ENCODE measurements at places on chromosomes 12 and 14.

DNA sequence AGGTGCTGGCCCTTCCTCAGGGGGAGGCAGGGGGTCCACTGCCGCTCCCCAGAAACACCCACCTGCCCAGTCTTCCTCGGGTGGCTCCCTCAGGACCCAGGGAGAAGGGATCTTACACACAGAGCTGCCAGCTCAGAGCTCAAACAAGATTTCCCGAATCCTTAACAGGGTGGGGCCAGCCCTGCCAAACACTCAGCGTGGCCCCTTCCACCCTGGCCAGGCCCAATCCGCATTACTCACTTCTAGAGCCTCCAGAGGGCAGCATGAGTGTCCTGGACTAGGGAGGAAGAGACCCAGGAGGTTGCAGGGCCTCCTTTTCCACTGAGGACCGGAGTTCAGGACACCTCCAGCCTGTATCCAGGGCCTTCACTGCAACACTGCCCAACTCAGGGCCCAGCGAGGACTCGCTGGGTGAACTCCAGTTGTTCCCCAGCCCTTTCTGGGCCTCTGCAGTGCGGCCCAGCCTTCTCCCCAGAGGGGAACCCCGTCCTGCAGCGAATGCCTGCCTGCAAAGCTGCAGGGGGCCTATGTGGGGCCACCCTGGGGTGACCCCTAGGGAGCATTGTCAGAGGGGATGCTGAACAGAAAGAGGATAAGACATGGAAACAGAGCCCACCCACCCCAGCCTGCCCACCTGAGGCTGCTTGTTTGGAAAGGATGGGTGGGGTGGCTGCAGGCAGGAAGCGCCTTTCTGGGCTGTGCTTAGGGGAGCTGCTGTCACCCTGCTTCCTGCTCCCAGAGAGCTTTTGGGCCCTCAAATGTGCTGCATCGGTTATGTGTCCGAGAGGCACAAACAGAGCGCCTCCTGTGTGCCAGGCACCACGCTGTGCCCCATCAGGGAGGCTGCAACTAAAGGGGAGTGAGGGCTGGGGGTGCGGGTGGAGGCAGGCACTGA lies 43.8 kb downstream of the CCNK start:
- DNase-seq = no peak

GRCh38 chr14:56580221-56580711 lies 668 bp downstream of the TMEM260 start:
- no peak for DNase-seq

DNA sequence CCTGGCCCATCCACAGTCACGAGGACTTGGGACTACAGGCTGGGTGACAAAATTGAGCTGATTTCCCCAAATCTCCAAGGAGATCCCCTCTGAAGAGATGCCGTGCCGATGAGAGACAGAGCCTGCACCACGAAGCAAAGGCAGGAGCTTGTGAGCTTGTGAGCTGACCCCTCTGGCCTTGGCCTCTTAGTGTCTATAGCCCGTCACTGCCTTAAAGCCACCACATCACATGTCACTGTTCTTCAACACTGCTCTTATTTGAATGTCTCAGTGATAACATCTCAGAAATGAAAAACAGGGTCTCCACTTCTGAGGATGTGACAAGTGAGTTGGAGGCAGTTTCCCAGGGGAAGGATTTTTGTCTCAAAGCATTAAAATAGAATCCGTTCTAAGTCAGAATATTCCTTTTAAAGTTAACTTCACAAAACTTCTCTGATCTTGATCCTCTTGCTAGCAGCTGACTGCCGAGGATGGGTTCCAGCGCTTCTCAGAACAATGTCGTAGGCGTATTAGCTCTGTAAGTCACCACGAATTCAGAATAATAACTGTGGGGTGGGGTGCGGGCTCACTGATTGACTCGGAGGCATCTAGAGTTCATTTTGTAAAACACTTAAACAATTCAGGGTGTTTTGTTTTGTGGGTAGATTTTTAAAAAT lies 37.5 kb downstream of the CHST11 start:
- no peak for DNase-seq

- no peak for DNase-seq
These were observed 32.3 kb downstream of the DRAM1 start for GRCh38 chr12:101909646-101910045.

DNA sequence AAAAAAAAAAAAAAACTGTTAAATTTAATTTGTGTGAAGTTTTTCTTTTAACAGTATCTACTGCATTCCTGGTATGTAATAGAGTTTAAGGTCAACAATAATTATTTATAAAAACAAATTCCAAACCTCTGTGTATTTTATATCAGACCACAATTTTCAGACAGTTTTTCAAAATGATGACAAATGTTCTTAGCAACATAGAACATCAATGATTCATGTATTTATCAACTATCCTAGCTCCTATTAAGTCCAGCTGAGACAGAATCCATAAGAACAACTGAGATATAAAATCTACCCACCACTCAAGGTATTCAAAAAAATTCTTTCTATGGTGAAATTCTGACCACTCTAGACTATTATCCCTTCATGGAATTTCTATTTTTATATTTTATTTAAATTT lies 144.5 kb downstream of the EPS8 start:
- DNase-seq = no peak

DNA sequence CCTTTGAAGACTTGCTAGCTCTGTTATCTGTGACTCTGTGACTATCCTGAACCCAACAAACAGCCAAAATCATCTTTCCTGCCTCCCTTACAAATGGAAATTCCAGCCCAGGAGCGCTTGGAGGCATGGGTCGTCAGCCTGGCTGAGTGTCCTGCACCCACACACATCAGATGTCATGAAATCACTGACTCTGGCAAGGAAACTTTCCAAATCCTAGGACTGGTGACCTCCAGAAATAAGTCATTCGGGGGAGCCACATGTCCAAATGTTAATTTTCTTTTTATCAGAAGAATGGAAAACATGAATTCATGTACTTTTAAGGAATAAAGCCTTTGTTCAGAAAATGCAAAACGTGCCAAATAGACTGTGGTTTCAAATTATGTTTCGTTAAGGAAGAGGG lies 96.3 kb upstream of the EVL start:
- DNase-seq = no peak

DNA sequence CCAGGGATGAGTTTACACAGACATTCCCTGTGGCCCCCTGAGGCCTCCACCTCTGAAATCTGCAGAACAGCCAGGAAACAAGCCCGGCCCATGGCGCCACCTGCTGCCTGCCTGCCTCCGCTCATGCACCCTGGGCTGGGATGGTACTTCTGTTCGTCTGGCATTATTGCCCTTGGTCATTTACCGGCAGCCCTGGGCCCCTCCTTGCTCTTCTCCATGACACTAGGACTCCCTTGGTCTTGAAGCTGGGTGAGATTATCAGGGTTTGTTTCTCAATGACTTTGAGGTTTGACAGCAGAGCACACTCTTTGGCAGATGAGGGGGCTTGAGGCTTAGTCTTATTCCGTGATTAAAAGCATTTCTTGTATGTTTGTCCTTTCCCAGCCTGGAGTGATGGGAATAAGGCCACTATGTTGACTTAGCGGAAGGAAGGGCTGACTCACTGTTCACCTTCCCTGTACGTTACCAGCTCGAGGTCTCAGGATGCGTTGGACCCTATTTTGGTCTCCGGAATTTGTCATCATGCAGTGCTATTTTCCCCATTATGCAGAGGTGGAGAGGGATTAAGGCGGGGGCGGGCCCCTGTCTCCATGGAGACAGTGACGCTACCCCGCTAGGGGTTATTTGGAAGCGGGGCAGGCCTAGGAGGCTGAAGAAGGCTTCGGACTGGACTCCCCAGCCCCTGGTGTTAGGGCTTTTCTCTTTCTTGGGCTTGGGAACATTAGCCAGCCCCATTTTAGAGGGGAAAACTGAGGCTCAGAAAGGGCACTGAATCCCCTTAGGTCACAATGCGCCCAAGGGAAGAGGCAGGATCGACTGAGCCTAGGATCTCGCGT lies 706 bp upstream of the PEX5 start:
- peak; percentile 71 for DNase-seq

DNA sequence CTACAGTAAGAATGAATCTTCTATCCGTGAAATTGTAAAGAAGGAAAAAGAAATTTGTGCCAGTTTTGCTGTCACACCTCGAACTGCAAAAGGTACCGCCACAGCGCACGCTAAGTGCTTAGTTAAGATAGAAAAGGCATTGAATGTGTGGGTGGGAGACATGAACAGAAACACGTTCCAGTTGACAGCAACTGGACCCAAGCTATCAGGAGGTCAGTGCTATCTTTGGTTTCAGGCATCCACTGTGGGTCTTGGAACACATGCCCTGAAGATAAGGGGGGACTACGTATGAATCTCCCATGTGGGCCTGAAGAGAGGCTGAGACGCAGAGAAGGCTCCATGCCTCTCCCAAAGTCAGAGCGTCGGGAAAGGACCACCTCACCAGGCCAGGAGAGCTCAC lies 9.8 kb downstream of the IFFO1 start:
- no peak for DNase-seq

DNA sequence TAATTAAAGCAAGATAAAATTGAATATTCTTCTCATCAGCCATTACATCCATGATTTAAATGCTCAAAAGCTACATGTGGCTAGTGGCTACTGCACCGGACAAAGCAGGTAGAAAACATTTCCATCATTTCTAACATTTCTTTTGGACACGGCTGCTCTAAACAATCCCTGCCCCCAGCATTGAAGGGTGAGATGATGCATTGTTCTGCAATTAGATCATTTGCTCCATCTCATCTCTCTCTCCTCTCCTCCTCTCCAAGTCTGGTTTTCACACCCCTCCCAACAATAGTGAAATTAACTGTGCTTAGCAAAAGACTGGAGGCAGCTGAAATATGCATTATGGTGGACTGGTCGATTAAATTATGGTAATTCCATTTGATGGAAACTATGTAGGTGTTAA lies 288.5 kb downstream of the KSR2 start:
- no peak for DNase-seq

DNA sequence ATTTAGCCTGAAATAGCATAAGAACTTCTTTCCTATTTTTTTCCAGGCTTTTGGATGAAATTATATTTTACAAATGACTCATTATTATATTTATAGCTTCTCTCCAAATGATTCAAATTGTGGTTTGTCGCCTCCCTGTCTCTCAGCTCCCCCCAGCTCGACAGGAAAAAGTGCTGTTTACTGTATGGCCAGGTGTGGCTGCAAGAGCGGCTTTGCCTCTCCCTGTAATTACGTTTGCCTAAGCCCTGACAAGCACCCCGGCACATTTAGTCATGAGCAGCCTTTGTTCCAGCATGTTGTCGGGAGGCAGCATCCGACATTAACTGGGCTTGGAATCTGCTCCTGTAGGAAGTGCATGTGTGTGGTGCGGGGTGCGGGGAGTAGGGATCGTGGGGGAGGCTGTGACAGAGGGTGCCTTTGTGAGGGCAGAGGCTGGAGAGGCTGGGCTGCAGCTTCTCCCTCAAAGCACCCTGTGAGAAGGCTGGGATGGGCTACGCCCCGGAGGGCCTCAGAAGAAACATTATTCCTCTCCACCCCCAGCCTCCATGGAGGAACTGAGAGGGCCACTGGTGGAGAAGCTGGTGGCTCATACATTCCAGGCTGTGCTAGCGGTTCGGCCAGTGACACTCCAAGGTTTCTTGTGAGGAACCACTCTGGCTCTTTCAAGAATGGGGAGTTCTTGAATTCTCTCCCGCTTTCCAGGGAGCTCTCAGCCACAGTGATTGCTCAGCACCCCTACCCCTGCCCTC lies 42.1 kb upstream of the CTDSP2 start:
- DNase-seq = no peak

DNA sequence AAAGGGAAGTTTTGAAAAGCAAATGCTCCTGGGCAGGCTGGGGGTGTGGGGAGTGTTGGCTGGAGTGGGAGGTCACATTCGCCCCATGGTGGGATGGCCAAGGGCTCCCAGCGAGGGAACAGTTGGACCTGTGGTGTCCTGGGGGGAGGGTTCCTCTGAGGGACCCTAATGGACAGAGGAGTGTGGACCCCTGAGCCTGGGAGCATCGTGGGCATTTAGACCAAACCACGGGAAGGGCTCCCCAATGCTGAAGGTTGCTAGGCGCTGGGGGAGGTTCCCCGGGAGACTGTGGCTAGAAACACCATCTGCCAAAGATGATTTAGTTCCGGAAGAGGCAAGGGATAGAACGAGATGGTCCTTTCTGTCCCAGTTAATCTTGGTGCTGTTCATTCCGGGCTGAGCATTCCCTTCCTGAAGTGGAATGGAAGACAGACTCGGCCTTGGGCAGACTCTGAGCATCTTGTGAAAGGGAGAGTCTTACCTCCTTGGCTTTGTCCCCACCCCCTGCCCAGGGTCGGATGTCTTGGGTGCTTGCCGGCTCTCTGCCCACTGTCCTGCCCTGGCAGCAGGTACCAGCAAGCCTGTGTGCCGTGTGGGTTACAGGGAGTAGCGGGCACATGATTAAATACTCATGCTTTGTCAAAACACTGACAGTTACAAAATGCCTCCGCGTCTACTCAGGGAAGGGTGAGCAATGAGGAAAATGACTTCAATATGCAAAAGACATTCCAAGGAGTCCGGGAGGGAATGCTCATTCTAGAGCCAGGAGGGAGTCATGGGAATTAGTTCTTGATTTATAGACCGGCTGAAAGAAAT lies 215.9 kb downstream of the CACNA1C start:
- DNase-seq = no peak

DNA sequence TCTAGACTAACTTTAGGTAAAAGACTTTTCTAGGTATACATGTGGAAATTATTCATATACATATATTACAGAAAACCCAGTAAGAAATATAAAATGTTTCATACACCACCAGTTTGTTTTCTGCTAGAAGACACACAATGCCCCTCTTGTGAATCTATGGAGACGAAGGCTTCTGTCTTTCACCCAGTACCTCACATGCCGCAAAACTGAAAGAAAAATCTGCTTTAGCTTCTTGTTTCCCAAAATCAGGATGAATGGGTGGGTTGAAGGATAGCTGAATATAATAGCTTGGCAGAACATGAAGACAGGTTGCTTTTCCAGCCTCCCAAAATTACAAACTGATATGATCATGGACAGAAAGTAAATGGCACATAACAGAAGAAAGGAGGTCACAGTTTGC lies 1.3 kb downstream of the TAS2R30 start:
- DNase-seq = no peak

GRCh38 chr14:105601360-105602242 lies 75.2 kb downstream of the TMEM121 start:
- DNase-seq = no peak

GRCh38 chr14:84095681-84096080 lies 1434.3 kb upstream of the FLRT2 start:
- DNase-seq = no peak

DNA sequence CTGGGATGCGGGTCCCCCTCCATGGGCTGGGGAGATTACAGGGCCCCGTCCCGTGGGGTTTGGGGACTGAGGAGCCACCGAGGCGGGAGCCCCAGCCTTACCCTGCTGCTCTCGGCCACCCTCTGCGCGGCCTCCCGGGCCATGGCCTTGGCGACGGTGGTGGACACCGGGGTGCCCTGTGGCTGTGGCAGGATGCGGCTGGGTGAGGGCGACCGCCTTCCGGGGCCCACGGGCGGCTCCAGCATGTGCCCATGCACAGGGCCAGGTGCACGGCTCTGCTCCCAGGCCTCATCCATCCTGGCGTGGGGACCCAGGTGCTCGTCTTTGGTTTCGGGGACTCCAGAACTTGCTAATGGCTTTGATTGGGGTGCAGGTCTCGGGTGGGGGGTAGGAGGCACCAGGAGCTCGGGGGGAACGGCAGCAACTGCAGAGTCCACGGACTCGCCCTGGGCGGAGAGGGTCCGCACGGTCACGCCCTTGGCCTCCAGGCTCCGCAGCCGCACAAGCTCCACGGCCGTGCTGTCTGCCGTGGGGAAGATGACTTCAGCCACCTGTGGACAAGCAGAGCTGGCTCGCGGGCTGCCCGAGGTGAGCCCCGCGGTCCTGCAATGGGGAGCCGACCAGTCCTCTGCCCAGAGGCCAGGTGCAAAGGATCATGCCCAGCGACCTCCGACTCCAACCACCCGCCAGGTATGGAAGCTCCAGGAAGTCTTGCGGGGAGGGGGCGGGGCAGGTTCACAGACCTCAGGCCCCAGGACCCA lies 99.2 kb downstream of the PIWIL1 start:
- DNase-seq = no peak

- DNase-seq = no peak
These were observed 25.0 kb upstream of the SYCP3 start for GRCh38 chr12:101764051-101764792.
